ENCODE measurements at places on chromosomes 3 and 15.

GRCh38 chr3:115217678-115218451, 70.8 kb upstream of the ZBTB20 start:
- peak; percentile 3 for DNase-seq

GRCh38 chr3:151584566-151584965, 123.7 kb upstream of the IGSF10 start:
- DNase-seq = no peak

DNA sequence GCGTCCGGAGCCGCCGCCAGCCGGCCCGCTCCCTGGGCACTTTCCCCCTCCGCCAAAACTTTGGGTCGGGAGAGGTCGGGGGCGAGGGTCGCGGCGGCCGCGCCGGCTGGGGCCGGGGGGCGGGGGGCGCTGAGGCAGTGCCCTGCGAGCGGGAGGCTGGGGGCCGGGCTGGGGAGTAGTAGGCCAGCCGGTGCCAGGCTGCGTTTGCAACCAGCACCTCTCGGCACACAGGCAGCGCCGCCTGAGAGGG, 452 bp downstream of the BBX start:
- no peak for DNase-seq

DNA sequence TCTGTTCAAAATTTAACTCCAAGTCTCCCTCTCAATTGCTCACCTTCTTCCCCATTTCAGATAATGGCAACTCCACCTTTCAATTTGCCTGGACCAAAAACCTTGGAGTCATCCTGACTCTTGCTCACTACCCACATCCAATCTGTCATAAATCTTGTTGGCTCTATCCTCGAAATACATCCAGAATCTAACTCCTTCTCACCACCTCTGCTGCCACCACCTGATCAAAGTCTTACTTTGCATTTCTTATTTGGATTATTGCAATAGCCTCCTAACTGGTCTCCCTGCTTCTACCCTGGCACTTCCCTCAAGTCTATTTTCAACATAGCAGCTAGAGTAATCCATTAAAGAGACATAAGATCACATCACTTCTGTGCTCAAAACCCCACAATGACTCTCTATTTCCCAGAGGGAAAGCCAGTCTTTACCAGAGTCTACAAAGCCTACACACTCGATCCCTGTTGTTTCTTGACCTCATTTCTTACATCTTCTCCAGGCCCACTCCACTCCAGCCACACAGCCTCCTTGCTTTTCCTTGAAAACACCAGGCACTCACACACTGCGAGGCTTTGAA, 86.6 kb downstream of the GPR156 start:
- DNase-seq = no peak

DNA sequence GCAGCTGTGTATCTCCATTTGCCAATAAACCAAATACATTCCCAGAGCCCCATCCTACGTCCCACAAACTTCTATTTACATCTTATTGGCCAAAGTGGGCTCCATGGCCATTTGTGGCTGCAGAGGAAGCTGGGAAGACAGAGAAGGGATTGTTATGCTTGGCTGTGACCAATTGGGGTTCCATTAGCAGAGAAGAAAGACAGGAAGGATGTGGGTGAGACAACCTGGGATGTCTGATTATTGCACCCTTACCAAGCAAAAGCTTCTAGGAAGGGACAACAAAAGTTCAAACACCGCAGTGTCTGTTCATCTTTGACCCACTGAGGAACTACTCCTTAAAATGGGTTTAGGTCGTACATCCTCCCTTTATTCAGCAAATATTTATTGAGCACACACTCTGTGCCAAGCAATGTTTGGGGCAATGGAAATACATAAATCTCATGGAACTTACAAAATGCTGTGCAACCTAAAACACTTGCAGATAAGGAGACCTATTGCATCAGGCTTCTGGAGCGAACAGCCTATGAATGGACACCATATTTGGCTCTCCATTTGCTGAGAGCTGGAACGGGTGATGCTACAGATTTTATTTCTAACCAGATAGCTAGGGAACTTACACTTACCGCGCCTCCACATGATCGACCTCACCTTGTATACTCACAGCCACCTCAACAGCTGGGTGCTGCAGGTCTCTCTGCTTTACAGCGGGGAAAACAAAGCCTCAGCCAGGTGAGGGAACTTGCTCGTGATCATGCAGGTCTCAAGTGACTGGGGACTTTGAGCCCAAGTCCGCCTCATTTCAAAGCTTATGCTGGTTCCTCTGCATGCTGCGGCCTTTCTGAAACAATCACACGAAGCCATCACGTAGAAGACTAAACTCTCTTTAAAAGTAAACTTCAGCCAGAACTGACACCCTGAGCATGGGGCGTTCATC, 21.4 kb upstream of the NR2E3 start:
- no peak for DNase-seq

DNA sequence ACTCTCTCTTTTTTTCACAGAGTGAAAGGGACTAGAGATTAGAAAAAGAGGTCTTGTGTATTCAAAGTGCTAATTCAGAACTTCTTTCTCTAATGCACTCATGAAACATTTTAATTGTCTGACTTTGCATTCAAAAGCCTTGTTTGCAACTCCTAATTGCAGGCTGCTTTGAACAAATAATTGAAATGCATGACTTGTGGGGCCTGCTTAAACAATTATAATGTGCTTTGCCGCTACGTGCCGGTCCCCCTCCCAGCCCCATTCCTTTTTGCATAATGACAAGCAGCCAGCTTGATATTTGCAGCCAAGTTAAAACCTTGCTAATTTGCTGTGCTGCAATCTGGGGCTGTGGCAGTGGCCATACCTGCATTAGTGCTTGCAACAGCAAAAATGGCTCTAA, 114.5 kb downstream of the FOXB1 start:
- DNase-seq = no peak

DNA sequence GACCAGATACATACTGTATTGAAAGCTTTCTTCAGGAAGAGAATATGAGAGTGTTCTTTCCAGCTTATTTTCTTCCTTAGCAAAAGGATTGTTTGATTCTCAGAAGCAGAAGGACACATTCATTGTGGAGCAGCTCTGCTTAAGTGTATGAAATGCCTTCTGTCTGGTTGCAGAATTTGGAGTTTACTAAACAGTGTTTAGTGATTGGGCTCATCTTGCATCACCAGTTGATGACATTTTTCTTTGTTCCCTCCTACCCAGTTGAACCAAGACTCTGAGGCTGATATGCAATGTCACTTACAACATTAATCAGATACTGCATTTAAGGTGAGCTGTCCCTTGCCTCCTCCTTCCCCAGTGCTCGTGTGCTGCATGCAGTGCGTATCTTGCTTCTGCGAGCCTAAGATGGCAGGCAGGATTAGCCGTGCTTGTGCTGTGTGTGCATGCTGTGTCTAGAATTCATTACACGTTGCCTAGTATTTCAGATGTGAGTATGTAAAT, 18.4 kb downstream of the ZBTB38 start:
- no peak for DNase-seq

GRCh38 chr15:45203182-45203581, 15.4 kb upstream of the SHF start:
- DNase-seq = no peak

All from epithelial cell of prostate (primary cell).